NCI-H1930 (cell line): ENCODE measurements at places on chromosomes 1 and 21.

DNA sequence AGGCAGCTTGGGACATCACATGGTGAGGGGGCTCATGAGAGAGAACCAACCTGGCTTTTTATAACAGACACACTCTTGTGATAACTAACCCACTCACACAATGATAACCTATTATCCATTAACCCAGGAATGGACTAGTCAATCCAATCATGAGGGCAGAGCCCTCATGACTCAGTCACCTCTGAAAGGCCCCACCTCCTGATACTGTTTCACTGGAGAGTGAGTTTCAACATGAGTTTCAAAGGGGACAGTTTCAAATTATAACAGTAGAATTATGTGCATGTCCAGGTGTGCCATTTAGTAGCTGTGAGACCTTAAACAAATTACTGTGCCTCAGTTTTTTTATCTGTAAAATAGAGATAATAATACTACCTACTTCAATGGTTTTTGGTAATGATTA, 47.6 kb upstream of the PPP2R5A start:
- no peak for DNase-seq

GRCh38 chr1:186002406-186002805, 268.2 kb downstream of the HMCN1 start:
- DNase-seq = no peak

DNA sequence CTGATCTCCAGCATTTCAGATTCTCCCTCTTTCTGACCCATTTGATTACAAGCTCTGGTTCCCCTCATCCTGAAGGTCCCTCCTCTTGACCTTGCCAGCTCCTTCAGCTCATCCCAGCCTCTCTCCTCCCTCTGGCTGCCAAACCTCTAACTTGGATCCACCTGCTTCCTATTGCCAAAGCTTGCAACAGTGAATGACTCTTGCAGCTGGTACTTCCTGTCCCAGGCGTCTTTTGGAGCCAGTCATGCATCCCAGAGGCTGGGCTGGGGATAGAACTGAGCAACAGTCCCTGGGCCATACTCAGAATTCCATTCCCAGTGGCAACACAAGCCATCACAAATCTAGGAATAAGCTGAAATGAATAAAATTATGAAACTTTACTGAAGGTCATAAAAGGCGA, 27.7 kb upstream of the SPOCD1 start:
- no peak for DNase-seq

GRCh38 chr21:36247316-36248010, 72.5 kb upstream of the MORC3 start:
- DNase-seq = no peak

GRCh38 chr21:16815243-16815642, 697.6 kb upstream of the CXADR start:
- DNase-seq = no peak

DNA sequence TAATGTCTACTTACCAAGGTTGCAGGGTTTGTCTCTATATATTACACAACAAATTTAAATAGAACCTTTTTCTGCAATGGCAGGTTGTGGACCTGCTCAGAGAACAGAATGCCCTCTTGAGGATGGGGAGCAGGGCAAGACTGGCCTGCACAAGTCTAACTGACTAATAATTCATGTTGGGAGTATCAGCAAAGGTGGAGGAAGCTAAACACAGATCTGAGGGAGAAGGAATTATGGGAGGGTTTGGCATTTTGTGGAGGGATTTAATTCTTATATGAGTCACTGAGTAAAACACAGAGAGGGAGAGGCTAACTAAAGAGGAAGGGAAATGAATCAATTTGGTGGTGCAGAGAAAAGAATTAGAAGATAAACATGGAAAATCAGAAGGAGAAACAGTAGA, 40.0 kb downstream of the CLDN17 start:
- DNase-seq = no peak

DNA sequence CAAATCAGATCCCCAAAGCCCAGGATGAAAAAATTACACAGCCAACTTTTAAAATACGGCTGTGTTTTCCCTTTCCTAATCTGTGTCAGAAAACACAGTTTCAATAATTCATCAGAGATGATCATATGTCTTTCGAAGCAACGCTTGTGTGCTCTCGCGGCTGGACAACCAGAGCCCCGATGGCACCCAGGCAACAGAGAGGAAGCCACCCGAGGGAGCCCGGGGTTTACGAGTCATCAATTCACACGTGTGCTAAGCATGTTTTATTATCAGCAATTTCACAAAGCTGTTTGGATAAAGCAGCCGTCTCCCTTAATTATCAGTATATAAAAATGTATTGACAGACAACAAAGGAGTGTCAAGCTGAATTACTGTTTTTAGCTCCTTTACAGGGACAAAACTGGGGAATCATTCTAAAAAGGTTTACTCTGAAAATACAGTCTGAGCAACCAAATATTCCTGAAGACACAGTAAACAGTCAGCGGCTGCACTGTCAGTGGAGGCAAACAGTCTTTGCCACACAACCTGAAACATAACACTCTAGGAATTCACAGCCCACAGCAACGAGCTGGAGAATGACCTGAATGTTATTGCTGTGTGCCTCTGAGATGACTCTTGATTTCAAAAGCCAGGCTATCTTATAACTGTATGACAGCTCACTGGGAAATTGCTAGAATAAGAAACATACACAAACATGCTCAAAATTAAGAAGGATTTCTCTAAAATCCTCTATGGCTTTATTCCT, 201.0 kb downstream of the SIPA1L2 start:
- DNase-seq = peak; percentile 36

DNA sequence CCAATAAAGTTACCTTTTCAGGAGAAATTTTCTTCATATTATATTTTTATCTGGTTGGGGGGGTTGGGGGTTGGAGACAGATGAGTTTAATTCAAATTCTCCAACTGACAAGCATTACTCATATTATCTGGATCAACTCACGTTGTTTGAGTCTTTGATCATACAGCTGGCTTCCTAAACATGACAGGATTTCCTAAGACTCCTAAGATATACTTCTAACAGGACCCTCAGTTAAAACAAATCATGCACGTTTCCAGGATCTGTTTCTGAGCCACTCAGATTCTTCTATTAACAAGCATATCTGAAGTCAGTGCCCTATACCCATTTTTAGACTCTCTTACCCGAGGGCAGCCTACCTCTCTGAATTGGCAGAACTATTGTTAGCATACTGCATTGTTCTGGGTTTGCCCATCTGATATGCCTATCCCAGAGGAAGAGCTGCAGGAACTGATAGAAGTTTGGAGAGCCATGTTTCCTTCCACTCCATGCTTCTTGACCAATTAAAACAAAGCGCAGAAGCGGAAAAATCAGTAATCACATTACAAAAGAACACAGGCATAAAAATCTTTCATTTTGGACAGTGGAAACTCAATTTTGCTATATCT, 653.9 kb downstream of the LTN1 start:
- DNase-seq = no peak

DNA sequence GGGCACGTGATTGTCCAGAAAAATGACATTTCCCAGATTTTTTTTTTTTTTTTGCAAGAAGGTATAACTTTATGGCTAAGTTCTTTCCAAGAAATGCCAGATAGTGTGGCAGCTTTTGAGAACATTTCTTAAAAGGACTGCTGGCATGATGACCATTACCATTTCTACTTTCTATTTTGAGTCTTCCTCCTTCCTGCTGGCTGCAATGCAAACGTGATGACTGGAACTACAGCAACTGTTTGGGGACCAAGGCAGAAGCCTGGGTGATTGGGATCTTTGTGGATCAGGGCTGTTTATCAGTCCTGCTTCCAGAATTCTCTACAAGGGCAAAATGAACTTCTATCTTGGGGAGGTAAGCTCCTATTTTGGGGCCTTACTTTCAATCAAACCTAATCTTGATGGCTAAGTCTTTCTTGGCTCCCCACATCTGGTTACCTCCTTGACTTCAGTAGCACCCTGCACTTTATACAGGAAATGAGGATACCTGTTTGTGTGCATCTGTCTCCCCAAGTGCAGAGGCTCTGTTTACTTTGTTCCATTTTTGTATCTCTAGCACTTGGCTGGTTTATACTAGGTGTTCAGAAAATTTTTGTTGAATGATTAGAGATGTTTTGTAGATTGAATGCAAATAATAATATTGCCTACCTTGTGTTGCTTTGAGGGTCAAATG, 3.7 kb upstream of the DDX20 start:
- DNase-seq = no peak

DNA sequence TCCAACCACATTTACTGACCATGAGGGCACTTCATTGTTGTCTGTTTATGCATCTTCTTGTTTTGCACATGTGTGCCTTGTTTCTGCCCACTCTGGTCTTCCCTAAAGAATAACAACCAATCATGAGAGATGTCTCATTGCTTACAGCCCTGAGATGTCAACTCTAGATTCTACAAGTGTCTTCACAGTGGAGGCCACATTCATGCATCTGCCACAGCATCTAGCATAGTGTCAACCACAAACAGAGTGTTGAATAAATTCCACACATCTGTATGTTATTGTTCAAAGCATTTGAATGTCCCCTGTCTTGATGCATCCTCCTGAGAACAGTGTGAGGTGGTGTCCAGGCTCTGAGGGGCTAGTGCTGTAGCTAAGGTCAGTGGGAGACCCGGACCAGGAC, 43.1 kb downstream of the KCNC4 start:
- no peak for DNase-seq

GRCh38 chr1:28899267-28899666, 15.1 kb upstream of the EPB41 start:
- no peak for DNase-seq
